Heart left ventricle (tissue), 16 donors: ENCODE measurements at places on chromosomes 7 and 10.

DNA sequence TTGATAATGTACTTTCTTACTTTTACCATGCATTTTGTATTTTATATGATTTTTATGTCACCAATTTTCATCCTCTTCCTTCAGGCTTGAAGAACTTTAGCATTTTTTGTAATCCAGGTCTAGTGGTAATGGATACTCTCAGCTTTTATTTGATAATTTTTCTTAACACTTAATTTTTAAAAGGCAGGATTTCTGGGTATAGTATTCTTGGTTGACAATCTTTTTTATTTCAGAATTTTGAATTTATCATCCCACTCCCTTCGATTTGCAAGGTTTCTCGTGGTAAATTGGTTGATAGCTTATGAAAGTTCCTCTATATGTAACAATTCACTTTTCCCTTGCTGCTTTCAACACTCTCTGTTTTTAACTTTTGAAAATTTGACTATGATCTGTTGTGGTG, 363.7 kb downstream of the HTR7 start:
- DNase-seq: no peak

DNA sequence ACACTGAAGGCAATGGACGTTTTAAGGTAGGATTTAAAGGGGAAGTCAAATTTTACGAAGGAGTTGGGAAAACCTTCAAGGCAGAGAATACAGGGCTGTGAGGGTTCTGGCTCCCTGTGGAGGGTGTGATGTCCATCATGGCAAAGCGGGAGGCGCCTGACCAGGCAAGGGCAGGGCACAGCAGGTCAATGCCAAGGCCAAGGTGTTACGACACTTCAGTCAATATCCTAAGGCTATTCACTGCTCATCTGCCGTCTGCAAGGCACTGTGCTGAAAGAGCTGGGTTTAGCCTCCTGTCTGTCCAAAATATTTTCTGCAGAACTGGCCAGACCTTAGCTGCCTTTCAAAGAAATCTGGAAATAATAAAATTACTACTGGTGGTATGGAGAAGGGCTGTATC, 297.9 kb upstream of the MGMT start:
- no peak for DNase-seq

- DNase-seq: no peak
Observed at GRCh38 chr7:55794527-55794926, 68.0 kb downstream of the SEPTIN14 start.

GRCh38 chr7:29763266-29763665, 43.0 kb upstream of the WIPF3 start:
- DNase-seq: no peak

DNA sequence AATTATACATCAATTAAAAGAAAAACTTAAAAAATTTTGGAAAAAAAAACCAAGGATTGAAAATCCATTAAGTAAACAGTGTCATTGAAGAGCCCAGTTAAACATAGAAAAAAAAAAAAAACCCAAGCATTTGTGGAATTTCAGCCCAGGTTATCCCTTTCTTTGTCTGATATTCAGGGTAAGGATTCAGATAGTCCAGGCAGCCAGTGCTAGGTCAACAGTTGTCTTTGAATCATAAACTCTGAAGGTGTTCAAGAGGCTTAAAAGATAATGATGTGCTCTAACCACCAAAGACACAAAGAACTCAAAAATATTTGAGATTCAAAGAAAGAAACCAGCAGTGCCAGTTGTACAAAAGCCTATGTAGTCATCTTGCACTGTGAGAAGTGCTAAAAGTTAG, 270.3 kb upstream of the DKK1 start:
- DNase-seq: no peak

- no peak for DNase-seq
Observed at GRCh38 chr7:122199171-122199570, 55.1 kb upstream of the AASS start.

DNA sequence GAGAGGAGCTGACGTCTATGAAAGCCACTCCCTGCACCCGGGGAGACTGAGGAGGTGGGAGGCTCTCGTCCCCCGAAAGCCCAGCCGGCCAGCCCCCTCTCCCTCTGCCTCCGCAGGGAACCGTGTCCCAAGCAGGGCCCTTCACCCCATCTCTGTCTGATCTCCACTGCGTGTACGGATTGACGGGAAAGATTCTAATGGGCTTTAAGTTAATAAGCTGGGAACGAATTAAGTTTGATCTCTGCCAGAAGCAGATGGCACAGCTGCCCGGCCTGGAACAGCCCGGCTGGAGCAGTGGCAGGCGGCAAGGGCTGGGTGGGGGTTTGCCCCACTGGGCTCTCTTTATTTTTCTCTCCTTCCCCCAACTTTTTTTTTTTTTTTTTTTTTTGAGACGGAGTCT, 6.1 kb upstream of the SLC29A4 start:
- no peak for DNase-seq

- peak; percentile 75 for DNase-seq
Observed at GRCh38 chr10:30980951-30981616, 50.6 kb downstream of the ZNF438 start.

- DNase-seq: peak; percentile 54
Observed at GRCh38 chr7:151794508-151795167, 82.3 kb downstream of the PRKAG2 start.

DNA sequence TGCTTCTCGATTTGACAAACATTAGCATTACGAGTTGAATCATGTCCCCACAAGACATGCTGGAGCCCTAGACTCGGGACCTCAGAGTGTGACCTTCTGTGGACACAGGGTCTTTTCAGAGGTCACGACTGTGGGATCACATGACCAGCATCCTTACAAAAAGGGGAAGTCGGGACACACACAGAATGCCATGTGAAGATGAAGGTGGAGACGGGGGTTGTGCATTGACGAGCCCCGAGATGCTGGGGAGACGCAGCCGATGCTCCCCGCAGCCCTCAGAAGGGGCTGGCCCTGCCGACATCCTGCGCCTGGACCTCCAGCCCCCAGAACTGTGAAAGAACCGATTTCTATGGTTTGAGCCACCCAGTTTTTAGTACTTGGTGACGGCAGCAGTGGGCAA, 7.5 kb downstream of the ZFAND2A start:
- no peak for DNase-seq

GRCh38 chr10:15311569-15312280, 59.4 kb downstream of the FAM171A1 start:
- DNase-seq: no peak

DNA sequence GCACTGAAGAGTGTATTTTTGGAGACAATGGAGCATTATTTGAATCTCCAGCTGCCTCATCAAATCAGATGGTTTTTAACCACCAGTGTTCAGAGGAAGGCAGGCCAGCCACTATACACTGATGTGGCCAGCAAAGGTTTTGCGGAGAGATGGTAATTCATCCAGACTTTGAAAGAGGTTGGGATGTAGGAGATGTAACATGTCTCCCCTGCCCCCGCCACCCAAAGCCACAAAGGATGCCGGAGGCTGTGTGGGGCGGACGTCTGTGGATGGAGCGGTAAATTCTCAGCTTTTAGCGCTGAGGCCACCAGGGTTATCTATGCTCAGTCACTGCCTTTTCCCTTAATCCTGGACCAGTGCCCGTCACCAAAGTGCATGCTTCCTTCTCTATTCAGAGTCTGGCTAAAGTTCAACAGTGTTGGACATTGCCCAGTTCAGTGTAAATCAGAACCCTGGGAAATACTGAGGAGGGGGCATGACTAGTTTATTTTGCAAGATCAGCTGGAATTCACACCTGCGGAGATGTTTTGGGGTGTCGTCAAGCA, 3.7 kb upstream of the TRIP6 start:
- DNase-seq: peak; percentile 17

DNA sequence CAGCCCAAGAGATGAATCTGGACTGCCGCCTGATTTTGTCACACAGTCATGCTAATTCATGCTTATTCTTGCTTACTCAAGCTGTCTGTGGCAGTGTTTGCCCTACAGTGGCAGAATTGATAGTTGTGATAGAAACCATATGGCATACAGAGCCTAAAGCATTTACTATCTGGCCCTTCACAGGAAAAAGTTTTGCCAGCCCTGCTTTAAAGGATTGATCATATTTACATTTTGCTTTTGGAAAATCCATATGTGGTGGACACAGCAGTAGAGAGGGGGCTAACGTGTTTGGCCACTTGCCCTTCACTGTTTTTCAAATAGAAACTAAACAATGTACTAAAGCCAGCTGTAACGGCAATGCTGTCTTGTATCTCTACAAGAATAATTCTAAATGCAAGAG, 974.0 kb upstream of the GHITM start:
- DNase-seq: no peak

DNA sequence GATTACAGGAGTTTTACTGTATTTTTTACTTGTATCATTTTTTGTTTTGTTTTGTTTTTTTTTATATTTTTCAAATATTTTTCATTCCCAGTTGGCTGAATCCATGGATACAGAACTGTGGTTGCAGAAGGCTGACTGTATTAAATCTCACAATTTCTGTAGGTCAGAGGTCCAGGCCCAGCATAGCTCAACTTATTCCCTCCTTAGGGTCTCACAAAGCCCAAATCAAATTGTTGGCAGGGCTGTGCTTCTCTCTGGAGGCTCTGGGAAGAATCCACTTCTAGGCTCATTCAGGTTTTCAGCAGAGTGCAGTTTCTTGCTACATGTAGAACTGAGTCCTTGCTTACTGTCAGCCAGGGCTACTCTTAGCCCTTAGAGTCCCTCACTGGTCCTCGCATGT, 22.6 kb downstream of the TSPAN14 start:
- DNase-seq: no peak

DNA sequence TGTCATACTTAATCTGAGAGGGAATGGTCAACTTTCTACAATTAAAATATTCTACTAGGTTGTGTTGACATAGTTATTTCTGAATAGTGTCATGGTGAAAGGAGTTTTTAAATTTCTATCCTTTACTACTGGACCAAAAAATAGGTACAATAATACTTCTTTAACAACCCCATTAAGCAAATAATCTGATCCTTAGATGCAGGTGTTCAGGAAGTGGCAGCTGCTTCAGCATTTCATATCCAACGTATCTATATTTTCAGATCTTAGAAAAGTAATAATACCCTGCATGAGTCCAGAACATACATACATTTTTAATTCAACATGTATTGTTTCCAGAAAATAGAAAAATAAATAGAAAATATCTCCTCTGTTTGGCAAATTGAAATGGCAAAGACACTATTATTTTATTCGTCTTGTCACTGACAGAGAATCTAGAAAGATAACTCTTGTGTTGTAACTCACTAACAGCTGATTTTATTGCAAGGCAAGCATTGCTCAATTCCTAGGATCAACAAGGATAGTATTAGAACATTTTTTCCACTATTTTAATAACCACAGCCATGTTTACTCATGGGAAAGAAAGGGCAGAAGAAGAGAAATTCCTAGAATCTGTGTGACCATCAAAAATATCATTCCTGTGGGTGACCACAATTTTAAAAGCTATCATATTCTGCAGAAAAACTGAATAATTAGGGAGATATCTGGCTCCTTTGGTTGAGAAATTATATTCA, 159.3 kb upstream of the CNTNAP2 start:
- DNase-seq: no peak

GRCh38 chr10:119466655-119467054, 75.9 kb downstream of the RGS10 start:
- no peak for DNase-seq

- DNase-seq: no peak
Observed at GRCh38 chr7:105989191-105989590, 26.1 kb downstream of the CDHR3 start.

- no peak for DNase-seq
Observed at GRCh38 chr7:49030221-49030620, 105.9 kb downstream of the CDC14C start.

- no peak for DNase-seq
Observed at GRCh38 chr10:35533565-35533964, 71.6 kb upstream of the GJD4 start.

DNA sequence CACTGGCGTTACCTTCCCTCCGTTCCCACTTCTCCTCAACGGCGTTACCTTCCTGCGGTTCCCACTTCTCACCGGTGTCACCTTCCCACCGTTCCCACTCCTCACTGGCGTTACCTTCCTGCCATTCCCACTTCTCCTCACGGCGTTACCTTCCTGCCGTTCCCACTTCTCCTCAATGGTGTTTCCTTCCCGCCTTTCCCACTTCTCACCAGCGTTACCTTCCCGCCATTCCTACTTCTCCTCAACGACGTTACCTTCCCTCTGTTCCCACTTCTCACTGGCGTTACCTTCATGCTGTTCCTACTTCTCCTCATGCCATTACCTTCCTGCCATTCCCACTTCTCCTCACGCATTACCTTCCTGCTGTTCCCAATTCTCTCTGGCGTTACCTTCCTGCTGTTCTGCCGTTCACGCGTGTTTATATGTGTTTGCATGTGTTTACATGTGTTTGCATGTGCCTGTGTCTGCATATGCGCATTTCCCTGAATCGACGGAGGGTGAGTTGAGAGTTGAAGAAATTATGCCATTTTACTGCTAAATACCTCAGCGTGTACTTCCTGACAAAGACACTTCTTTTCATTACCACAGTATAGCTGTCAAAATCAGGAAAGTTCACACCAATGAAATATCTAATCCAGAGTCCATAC, 23.2 kb upstream of the CFAP46 start:
- DNase-seq: no peak

- DNase-seq: no peak
Observed at GRCh38 chr7:7051206-7051877, 131.0 kb upstream of the C1GALT1 start.

- DNase-seq: no peak
Observed at GRCh38 chr10:92965314-92965713, 95.3 kb upstream of the CYP26C1 start.

GRCh38 chr7:139231513-139232376, 708 bp downstream of the UBN2 start:
- DNase-seq: peak; percentile 66

GRCh38 chr7:77538281-77539212, 1.5 kb downstream of the PTPN12 start:
- peak; percentile 87 for DNase-seq

DNA sequence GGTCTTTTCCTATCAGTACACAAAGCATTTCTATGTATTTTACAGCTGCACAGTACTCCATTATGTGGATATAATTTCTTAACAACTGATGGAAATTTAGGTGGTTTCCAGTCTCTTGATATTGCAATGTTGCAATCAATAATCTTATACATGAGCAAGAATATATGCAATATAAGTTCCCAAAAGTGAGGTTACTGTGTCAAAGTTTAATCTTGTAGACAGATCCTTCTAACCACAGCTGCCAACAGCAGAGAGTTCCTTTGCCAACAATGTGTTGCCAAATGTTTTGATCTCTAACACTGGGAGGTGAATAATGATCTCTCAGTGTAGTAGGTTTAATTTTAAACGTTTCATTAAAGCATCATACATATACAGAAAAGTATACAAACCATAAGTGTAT, 54.5 kb downstream of the CUL2 start:
- DNase-seq: no peak

GRCh38 chr10:1163204-1163660, 107.0 kb downstream of the WDR37 start:
- DNase-seq: no peak

DNA sequence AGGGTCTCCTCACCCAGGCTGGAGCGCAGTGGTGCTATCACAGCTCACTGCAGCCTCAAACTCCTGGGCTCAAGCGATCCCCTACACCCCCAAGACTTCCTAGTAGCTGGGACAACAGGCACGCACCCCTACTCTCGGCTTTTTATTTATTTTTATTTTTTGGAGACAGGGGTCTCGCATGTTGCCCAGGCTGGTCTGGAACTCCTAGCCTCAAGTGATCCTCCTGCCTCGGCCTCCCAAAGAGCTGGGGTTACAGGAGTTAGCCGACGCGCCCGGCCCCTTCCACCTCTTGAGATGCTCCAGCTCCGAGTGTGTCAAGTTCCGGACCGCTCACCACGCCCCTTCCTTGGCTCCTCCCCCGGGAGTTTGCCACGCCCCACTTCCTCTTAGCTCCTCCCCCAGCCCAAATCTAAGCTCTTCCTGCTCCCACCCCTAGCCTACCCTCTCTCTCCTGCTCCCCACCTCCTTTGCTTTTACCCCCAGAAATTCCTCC, 6.3 kb downstream of the NAT16 start:
- no peak for DNase-seq

GRCh38 chr10:119315128-119316001, 108.0 kb downstream of the GRK5 start:
- DNase-seq: peak; percentile 60
